Stimulated activated CD8-positive, alpha-beta memory T cell treated with anti-CD3 and anti-CD28 coated beads, Interleukin-4, amount 100 ng/mL, for 4 hours (primary cell): ENCODE measurements at places on chromosomes 2 and 18.

DNA sequence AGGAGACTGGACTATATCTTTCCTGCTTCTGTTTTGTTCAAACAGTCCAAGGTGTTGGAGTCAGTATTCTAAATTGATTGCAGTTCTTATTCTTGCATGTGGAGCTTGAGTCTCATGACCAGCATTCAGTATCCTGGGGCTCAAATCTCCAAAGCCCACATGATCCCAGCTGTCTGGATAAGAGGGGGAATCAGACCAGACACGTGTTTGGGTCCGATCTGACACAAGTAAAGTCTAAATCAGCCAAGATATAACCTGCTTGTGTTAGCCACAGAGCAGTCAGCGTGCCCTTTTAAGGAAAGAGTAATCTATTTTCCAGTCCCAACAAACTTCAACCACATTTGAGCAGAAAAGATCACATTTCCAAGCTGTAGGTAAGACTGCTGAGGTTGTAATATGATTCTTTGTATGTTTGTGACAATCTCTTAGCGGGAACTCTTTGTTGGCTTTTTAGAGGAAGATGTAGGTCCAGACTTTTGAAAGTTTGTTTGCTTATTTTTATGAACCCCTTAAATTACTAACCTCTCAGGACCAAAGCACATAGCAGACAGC, 334.6 kb downstream of the SLC4A3 start:
- DNase-seq, result no peak

DNA sequence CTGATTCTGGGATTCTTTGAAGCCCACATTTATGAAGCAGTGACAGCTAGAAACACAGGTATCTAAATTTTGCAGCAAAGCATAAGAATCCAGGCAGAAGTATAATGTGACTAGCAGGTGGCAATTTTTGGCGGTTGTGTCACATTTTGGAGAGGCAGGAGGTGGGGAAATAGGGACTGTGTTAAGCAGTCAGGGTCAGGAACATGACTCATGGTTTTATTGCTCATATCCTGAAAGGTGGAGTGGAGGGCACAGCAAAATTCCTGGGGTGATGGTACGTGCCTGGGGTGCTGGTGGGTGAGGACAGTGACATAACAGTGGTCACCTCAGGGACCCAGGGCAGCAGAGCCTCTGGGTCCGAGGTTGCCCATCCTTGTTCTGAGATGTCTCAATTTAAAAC, 63.5 kb upstream of the TTN start:
- no peak for DNase-seq

GRCh38 chr18:43481069-43481468, 203.8 kb upstream of the SYT4 start:
- no peak for DNase-seq

- DNase-seq, result no peak
These were observed 555.6 kb downstream of the EPHA4 start for GRCh38 chr2:221016551-221016950.

DNA sequence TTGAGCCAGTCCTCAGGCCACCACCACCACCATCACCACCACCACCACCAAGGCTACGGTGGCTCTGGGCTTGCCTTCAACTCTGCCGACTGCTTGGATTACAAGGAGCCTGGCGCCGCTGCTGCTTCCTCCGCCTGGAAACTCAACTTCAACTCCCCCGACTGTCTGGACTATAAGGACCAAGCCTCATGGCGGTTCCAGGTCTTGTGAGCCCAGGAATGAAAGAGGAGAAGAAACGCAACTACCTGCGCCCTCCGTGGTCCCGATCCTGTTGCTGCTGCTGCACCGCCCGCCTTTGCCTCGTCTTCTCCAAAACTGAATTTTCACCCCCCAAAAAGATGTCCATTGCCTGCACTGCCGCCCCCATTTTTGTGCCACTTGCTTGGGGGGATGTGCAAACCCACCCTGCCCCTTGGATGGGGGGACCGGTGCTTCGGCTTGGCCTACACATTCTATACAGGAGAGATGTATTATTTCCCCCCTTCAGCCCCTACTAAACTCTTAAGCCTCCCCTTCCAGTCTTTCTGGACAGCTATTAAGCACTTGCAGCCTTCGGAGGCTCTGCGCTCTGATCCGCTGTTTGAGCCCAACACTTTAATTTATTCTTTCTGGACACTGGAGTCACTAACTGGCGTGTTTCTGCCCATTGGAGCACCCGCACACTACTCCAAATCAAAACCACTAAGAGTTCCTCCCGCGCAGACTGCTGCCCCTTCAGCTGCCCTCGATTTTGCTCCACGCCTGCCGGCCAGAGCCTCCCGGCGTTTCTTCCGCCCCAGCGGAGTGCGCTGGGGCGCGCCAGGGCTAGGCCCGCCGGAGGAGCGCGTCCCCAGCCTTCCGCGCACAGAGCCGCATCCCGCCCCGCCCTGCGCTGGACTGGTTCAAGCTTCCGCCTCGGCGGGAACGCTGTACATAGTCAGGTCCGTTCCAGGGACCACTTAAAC, 5.7 kb downstream of the OTX1 start:
- DNase-seq, result no peak

- peak; percentile 54 for DNase-seq
These were observed 13.1 kb downstream of the GNLY start for GRCh38 chr2:85707304-85707703.

DNA sequence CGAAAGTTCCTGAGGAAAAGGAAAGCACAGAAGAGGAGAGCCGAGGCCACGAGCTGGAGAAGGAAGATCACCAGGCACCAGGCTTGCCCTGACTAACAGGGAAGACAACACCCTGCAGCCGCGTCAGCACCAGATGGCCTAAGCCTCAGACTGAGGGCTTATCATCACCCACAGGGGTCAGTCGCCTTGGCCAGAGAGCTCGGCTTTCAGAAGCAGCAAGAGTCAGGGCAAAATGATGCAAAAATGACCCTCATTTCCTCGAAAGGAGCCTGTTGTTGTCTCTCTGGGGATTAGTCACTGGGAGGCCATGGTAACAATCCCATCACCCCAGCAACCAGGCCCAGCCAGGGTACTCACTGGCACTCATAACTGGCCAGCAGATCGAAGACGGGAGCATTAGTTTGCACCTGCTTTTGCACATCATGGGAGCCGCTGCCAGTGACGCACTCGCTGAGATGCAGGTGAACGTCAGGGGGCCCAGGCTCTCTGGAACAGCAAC, 42.7 kb upstream of the ZFP36L2 start:
- no peak for DNase-seq

GRCh38 chr2:216423071-216423470, 10.8 kb downstream of the SMARCAL1 start:
- no peak for DNase-seq

DNA sequence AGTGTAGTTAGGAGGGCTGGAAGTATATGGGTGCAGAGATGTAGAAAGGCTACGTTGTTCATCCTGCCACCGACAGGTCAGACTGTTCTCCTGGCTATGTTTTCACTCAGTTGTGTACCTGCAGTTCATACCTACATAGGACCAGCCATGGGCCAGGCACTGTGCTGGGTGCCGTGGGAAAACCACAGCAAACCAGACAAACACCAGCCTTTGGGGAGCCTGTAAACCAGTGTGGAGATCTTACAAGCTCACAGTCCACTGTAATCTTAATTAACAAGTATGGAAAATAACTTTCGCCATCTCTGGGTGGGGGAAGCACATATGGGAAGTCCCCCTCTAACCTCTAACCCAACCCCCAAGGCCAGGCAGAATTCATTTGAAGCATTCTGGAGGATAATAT, 12.7 kb downstream of the NCK2 start:
- DNase-seq, result no peak

- DNase-seq, result no peak
These were observed 160.5 kb downstream of the XIRP2 start for GRCh38 chr2:167048829-167049228.

GRCh38 chr18:48191494-48191893, 217.7 kb downstream of the ZBTB7C start:
- DNase-seq, result no peak

GRCh38 chr2:238947920-238948710, 100.2 kb downstream of the TWIST2 start:
- no peak for DNase-seq

DNA sequence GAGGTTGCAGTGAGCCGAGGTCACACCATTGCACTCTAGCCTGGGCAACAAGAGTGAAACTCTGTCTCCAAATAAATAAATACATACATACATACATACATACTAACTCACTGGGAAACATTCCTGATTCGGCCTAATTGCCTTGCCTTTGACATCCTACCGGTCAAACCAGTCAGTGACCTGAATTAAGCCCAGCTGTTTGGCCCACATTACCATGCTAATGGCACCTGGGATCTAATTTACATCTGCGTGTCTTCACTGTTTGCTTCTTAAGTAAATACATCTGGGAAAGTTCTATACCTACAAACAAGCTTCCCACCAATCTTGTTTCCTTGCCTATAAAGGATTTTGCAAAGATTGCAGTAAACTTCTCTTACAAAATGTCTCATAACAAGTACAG, 230.2 kb upstream of the ZC3H15 start:
- no peak for DNase-seq

- DNase-seq, result no peak
These were observed 107.4 kb downstream of the CLIP4 start for GRCh38 chr2:29222381-29223179.

GRCh38 chr2:26243470-26244308, 743 bp downstream of the HADHA start:
- peak; percentile 6 for DNase-seq

GRCh38 chr2:136058262-136058661, 59.7 kb downstream of the CXCR4 start:
- DNase-seq, result no peak

- DNase-seq, result no peak
These were observed 1432.2 kb downstream of the LRP1B start for GRCh38 chr2:140698636-140699035.

- no peak for DNase-seq
These were observed 147.7 kb upstream of the DTNA start for GRCh38 chr18:34562252-34562870.

- DNase-seq, result no peak
These were observed 23.5 kb downstream of the KDM3A start for GRCh38 chr2:86464652-86465051.

DNA sequence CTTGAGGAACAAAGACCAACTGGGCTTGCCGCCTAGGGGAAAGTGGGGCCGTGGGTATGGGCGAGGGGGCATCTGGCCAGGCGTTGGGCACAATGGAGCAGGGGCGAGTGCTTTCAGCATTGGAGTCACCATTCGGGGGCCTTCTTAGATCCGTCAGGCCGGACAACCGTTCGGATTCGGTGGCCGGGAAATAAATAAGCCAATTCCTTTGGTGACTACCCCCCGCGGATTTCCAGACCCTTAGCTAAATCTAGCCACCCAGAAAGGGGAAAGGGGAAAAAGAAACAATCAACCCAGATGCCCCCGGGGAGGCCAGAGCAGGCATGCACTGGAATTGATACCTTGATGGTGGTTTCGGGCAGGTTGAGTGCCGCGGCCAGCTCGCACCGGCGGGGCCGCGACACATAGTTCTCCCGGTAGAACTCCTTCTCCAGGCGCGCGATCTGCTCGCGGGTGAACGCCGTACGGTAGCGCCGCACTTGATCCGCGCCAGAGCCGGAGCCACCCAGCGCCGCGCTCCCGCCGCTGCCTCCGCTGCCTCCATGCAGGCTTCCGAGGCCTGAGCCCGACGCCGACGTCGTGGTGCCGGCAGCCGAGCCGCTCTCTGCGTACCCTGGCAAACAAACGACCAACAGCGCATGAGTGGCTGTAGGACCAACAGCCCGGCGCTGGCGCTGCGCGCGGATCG, 1.8 kb downstream of the EVX2 start:
- DNase-seq, result no peak
